Cerebellar cortex (tissue), 1 donor: ENCODE measurements at places on chromosomes 2 and 18.

DNA sequence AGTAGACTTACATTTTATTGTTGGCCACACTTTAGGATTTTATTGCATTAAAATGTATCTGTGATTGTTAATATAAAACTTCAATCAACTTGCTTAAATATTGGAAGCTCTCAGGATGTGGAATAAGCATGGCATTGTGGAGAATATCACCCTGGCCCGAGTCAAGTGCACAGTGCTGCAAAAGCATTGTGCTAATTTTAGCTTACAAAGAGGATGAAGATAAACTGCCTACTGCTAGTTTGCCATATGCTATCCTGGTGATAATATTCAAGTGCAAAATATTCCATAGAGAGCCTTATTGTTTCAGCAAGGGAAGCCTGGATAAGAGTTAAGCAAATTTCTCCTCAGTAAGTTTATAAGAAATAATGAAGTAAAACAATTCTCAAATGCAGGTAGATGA, 54.5 kb downstream of the MEIS1 start:
- DNase-seq, result peak; percentile 88

DNA sequence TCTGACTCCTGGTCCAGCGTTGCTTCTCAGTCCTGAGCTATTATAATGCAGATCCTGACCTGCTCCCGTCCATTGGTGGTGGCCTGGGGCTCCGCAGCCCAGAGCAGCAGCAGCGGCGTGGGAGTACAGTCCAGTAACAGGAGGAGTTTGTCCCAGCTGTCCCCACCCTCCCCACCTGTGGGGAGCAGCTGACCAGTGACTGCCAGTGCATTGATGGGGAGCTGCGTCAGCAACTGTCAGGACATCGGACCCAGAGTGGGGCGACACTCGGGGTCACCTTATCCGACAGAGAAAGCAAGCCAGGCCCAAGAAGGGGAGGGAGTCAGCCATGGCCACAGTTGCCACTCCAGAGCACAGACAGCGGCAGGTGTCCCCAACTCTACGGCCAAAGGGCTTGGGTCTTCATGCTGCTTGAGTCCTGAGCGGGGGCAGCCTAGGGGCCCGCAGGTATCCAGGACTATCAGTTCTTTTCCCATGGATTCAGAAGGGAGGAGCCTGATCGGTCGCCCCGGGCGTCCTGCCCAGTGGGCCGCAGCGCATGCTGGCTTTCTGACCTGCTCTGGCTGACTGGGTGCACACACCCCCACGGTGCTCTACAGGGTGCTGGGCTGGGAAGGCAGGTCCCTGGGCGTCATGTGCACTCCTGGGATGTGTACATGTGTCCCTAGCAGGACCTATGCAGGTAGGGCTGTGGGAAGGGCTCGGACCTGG, 29.7 kb downstream of the DNMT3A start:
- DNase-seq, result no peak

DNA sequence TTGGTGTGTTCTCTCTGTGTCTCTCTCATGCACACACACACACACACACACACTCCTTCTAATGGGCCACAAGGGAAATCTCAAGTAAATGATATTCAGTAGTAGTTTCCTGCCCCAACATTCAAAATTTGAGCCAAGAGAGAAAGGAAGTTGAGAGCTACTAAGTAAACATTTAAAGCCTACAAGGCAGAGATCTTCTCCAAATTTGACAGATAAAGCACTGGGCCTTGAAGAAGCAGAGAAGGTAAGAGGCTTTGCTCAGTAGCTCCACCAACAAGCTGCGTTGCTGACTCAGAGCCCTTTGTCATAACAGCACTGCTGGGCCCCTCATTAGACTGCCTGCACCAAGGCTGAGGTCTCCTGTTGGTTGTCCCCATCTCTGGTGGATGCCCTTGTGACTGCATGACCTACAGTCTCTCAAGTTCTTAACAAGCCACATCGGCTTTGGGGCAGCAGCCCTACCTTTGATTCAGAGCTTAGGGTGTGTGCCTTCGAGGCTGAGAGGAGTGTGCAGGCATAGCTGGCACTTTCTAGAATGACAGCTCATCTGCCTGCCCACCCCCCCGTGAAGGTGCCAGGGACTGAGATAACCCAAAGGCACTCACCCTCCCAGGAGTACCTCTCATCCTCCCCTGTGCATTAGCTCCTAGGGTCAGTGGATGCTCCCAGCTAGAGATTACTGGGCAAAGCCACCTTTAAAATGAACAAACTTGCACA, 32.3 kb upstream of the NEB start:
- no peak for DNase-seq

DNA sequence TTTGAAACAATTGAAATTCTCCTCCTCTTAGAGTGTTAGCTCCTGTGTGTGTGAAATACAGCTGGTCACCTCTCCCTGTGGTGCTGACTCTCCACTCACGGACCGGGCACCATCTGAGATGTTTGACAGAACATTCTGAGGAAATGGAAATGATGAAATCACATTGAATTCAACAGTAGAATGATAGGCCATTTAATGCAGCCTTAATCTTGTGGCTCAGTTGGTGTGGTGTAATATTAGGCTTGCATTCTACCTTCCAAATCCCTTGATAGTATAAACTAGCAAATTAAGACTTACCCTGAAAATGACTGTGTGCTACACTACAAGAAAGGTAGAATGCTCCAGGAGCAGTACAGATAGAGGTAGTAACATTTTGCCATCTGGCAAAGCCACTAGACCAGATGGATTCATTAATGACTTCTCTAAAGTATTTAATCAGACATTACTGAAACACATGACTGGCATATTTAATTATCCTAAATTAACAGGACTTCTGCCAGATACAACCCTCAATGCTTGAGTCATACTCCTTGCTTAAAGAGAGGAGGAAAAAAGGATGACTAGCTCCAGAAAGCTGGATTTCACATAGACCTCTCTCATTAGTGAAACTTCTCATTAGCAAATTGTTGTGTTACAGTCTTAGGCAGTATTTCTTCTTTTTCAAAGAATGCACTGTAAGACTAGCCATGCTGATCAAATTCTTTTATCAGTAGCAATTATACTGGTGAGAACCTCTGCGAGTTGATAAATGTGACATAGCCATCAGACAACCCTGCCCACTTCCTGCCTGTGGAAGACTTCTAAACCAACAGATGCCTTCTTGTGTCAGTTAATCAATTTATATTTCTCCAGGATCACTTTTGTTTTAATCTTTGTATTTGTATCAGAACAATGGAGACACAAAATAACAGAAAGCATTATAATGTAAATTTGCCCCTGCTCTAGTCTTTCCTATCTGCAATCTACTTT, 80.6 kb downstream of the EML6 start:
- peak; percentile 82 for DNase-seq

DNA sequence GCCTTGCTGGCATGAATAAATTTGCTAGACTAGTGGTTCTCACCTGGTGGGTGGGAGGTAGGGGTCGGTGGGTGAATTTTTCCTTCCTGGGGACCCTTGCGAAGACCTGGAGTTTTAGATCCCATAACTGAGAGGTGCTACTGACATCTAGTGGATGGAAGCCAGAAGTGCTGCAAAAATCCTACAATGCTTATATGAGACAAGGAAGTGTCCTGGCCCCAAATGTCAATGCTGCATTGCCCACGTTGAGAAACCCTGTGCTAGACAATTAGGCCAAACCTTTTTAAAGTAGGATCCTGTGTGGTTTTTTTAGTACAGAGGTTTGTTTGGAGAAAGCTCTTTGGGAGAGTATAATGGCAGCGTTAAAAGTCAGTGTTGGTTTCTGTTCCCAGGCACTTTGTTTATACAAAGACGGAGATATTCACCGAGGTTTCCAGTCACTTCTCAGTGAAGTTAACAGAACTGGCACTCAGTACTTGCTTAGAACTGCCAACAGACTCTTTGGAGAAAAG, 9.6 kb downstream of the SERPINB8 start:
- DNase-seq, result peak; percentile 60

DNA sequence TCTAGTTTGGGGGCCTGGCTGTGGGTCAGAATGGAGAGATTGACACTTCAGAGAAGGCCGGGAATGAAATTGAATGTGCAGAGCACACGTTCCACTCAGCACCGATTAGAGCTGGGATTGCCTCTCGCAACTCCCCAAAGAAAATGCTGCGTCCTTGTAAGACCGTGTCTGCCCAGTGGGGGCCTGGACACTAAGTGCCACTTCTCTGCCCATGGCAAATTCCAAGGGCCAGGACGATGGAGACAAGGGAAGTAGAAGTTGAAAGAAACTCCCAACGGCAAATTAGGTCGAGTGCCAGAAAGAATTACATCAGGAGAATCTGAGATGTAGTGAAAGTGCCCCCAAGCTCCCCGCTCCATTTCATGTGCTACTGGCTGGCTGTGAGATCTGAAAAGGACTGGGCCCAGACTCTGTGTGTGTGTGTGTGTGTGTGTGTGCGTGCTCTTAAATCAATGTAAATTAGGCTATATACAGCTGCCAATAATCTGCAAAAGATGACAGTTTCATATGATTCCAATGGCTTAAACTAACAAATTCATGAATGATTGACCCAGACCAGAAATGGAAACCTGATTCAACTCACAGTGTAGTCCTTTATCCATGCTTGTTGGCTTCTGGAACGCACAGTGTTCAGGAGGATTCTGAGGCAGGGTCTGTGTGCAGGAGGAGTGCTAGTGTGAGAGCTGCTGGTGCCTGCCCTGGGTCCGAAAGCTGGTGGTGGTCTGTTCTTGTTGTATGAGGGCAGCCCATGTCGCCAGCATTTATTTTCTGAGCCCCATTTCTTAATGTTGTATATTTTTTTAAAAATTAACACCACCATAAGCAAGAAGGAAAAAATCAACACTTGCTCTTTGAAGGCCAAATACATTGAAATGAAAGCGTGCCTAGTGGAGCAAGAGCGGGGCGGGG, 234.3 kb downstream of the AGAP1 start:
- DNase-seq, result no peak

GRCh38 chr2:141720476-141720875, 410.3 kb downstream of the LRP1B start:
- no peak for DNase-seq

DNA sequence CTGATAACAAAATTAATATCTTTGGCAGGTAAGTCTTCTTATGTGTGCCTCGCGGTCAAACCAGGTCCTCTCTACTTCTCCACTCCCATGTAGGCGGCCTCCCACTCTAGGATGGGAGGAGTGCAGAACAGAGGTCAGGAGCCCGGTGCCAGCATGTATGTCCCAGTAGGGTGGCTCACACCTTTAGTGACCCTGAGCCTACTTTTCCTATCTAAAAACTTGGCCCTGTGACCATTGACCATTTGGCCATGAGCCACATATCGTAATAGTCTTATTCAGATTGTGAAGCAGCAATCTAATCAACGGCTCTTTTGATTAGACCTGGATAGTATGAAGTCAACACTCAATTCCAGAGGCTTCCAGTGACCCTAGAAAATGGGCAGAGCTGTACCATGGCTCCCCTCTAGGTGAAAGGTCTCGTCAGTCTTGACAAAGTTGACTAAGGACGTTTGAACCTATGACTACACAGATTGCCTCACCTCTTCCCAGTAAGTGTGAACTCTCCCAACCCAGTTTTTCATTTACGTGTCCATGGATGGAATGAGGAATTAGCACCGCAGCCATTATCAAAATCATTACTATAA, 17.1 kb upstream of the FABP1 start:
- no peak for DNase-seq

GRCh38 chr2:166485558-166486178, 8.4 kb downstream of the SCN7A start:
- DNase-seq, result no peak

- DNase-seq, result no peak
These were observed 742.6 kb upstream of the HS6ST1 start for GRCh38 chr2:129061069-129061768.

- DNase-seq, result no peak
These were observed 37.8 kb upstream of the TMEM182 start for GRCh38 chr2:102724016-102724490.

- DNase-seq, result no peak
These were observed 46.1 kb downstream of the CLASP1 start for GRCh38 chr2:121603185-121603584.

GRCh38 chr2:197982565-197982964, 178.2 kb downstream of the PLCL1 start:
- no peak for DNase-seq

- no peak for DNase-seq
These were observed 249.4 kb upstream of the FAM98A start for GRCh38 chr2:33848486-33848885.

DNA sequence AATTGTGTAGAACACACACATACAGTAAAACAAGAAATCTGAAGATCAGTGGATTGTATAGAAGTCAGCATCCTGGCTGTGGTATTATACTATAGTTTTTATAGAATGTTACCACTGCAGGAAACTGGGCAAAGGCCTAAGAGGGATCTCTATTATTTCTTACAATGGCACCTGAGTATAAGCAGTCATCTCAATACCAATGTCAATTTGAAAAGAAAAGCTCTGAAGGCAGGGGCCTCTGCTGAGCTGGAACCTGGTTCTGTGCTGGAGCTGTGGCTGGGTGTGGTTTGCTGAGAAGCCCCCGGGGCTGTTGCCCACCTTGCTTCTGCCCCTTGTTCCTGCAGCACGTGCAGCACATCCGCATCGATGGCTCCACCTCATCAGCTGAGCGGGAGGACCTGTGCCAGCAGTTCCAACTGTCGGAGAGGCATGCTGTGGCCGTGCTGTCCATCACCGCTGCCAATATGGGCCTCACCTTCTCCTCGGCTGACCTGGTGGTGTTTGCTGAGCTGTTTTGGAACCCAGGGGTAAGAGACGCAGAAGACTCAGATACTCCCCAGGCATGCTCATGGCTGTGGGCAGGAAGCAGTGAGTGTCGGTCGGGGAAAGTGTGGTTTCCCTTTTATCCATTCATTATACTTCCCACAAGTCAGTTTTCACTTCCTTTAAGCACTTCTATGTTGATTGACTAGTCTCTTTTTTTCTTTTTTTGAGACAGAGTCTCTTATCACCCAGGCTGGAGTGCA, 23.5 kb upstream of the RPL37A start:
- DNase-seq, result no peak

- no peak for DNase-seq
These were observed 47.4 kb downstream of the PTRHD1 start for GRCh38 chr2:24745825-24746224.

- DNase-seq, result no peak
These were observed 28.0 kb downstream of the RFX8 start for GRCh38 chr2:101446869-101447268.

GRCh38 chr2:104863146-104863467, 9.2 kb downstream of the POU3F3 start:
- no peak for DNase-seq

DNA sequence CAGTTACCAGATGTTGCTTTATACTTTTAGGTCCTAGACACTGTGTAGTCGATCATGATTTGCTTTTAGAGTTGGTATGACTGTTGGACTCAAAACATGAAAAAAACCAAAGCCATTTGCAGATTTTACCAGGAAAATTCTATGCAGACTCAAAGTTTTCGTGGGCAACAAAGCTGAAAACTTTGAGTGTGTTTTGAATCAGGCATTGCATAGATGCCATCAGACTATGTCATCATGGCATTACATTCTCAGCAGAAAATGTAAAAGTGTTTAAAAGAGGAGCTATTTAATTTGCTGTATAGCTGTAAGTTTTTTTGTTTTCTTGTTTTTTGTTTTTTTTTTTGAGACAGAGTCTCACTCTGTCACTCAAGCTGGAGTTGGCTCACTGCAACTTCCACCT, 43.5 kb upstream of the ELAC1 start:
- no peak for DNase-seq

GRCh38 chr2:53477517-53477916, 290.1 kb upstream of the CHAC2 start:
- no peak for DNase-seq
